ENCODE measurements at places on chromosomes 4 and X.
A peak's percentile ranks its signal among the peaks of the same experiment; 100 is the strongest.

- DNase-seq = no peak
Observed at GRCh38 chrX:148872161-148872535, 371.7 kb downstream of the AFF2 start.

DNA sequence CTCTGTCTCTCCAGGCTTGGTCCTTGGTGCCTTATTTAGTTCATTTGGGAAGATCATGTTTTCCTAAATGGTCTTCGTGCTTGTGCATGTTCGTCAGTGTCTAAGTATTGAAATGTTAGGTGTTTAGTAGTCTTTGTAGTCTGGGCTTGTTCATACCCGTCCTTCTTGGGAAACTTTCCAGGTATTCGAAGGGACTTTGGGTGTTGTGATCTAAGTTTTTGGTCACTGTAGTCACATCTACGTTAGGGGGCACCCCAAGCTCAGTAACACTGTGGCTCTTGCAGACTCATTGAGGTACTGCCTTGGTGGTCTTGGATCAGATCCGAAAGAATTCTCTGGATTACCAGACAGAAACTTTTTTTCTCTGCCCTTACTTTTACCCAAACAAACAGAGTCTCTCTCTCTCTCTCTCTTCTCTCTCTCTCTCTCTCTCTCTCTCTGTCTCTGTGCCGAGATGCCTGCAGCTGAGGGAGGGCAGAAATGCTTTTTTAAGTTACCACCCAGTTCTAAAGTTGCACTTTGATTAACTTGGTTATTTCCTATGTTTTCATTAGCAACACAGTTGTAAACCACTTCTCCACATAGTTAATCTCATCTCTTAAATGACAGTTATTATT is 67.6 kb upstream of the SLC7A3 start:
- DNase-seq = no peak

DNA sequence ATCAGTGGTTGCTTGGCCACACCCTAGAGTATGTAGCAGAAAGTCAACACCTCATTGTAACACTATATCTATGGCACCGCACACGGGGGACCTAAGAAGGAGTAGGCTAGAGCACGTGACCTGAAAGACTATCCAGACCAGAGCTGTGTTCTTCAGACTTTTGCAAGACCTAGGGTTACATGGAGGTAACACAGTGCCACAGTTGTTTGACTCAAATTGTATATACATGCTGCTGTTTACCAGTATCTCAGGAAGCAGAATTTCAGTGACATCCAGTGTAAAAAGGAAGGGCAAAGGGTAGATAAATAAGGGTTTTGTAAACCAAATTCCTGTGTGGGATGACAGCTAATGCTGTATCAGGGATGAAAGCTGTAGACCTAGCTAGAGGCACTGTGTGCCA is 30.2 kb downstream of the PNMA6A start:
- DNase-seq = no peak

DNA sequence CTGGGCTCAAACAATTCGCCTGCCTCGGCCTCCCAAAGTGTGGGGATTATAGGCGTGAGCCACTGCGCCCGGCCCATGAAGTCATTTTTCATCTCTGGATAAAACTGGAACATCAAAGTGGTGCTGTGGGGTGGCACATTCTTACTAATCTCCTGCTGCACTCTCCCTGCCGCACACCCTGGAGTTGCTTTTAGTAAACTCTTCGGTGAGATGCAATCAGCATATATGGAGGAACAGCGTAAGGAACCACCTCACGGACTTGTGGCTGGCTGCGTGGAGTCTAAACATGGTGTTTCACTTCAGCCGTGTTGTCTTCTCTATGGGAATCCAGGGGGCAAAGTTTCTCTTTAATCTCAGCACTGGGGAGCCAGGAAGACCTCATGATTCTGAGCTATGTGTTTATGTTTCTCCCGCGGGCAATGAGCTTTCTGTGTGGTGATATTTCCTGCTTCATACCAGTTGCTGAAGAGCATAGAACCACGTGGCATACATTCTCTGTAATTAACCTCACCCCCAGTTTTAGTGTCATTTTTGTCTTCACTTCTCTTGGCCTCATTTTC is 2.1 kb upstream of the RHOH start:
- peak; percentile 74 for DNase-seq

GRCh38 chr4:112664611-112665010 is 27.7 kb downstream of the LARP7 start:
- DNase-seq = no peak

DNA sequence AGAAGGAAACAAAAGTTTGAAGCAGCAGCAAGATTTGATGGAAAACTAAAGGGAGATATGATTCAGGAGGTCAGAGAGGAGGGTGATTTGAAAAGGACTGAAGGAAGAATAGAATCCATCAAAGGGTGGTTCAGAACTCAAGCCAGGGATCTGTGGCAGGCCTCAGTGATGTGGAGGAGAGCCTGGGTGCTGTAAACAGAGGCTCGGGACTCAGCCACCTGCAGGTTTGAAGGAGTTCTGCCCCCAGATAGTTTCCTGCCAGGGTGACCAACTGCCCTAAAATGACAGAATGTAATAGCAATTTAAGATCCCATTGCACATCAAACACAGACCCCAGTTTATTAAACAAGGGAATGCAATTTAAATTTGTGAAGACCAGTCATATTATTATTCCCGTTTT is 204.0 kb upstream of the FAT1 start:
- no peak for DNase-seq

DNA sequence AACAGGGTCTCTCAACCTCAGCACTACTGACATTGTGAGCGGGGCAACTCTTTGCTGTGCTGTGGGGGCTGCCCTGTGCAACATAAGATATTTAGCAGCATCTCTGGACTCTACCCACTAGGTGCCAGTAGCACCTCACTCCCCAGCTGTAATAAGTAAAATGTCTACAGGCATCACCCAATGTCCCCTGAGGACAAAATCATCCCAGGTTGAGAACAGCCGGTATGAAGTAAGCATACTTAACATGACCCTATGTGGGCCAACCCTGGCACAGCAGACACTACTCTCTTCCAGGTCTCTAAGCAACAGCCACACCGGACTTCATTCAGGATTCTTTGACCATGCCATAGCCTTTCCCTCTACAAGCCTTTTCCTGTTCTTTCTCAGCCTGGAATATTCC is 10.5 kb upstream of the MGST2 start:
- DNase-seq = no peak

DNA sequence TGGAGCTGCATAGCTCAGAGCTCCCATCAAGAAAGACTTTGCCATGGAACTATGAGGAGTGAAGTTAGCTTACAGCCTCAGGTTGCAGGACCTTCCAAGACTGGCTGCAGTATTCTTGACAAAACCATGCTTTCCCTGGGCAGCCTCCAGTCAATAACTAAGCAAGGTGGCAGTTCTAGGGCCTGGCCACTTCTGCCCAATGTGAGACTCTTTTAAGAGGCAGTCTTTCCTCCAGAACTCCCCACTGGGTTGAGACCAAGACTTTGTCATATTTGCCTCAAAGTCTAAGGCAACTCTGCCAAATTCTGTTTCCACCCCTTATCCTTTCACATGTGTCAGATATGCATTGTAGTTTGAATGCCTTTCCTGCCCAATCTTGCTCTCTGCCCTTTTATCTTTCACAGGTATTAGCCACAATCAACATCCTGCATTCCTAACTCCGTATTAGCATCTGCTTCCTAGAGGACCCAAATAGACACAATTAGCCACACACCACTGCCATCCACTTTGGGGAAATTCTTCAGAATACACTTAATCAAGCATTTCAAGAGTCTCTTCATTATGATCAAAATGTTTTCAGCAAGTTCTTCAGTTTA is 17.7 kb upstream of the SLC25A43 start:
- DNase-seq = no peak

DNA sequence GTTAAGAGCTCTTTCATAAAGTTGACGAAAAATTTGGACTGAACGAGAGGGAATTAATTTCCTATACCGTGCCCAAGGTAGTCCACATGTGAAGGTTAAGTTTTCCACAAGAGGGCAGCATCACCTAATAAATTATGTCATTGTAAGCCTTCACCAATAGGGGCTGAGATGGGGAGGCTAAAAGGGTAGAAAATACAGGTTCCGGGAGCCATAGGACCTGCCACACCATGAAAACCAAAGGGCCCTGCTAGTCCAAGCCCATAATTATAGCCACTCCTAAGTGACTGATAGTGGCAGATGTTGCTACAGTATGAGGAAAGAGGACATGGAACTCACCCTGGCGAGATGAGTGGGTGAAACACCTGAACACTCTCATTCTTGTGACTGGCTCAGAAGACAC is 122.2 kb downstream of the SHROOM4 start:
- no peak for DNase-seq

DNA sequence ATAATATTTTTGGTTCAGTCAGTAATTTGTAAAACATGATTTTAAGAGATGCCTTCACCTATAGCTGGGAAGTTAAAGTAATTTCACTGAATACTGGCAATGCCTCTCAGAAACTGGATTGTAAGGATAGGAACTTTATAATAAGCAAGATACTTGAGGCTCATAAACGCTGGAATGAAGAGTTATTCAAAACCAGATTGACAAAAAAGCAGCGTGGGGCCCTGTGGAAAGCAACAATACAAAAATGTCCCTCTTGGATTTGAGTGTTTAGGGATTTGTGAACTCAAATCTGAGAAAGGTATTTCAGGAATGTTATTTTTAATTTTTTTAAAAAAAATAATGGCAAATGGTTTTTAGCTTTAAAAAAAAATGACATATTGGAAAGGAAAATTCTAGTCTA is 94.6 kb downstream of the ANK2 start:
- no peak for DNase-seq

- no peak for DNase-seq
Observed at GRCh38 chrX:129736491-129736890, 2.3 kb upstream of the XPNPEP2 start.

GRCh38 chr4:84914686-84915395 is 51.6 kb downstream of the WDFY3 start:
- no peak for DNase-seq

DNA sequence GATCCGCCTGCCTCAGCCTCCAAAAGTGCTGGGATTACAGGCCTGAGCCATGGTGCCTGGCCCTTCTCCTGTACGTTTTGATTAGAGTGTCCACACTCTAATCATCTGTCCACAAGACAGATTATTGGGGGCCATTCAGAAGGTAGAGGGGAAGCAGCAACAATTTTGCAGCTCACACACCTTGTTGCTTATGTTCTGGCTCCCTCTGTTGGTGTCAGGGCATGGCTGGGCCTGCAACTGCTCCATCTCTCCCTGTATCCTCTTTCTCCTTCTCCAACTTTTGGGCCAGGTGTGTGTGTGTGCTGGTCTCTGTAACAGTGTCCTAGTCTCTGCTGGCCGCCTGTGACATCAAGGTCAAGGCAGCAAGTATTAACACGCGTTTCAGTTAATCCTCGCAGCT is 125.5 kb upstream of the MBNL3 start:
- DNase-seq = no peak

DNA sequence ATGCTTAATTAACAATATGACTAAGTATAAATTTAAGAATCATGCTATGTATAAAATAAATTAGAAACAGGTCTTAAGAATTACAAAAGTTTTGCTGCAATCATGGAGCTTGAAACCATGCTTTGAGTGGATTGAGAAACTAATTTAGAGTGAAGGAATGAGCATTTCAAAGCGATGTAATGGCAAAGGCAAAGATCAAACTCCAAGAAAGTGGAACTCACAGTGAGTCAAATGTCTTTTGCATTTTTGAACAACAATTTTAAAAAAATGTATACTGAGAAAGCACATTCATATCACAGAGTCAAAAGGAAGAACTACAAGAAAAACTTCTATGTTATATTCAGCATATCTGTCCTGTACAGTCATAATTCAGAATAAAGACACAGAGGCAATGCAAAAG is 6.6 kb downstream of the GPRIN3 start:
- no peak for DNase-seq

DNA sequence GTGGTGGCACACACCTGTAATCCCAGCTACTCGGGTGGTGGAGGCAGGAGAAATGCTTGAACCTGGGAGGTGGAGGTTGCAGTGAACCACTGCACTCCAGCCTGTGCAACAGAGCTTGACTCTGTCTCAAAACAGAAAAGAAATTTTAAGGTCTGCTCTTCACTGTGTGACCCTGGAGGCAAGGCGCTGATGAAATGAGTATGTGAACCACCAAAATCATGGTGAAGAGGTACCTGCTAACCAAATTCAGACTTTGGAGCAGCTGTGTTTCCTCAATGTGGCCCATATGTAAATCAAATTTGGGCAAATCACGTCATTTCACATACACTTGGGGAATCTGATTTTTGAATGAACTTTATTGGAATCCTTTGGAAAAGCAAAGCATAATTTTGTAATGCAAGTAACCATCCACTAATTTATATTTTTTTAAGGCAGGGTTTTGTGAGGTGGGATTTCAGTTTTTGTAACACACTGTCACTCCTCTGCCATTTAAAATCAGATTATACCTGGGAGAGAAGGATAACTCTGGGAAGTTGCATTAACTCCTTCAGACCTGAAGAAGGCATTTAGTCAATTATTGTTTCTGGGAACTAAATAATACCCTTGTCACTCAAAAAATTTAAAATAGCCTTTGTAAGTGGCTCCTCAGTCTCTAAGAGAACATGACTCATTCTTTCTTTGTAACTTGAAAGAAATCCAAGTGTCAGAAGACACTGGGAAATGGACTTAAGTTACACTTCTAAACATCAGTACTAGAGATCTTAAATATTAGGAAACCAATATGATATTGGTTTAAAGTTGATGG is 24.0 kb downstream of the DOCK11 start:
- DNase-seq = no peak

GRCh38 chrX:16836371-16836770 is 33.8 kb downstream of the RBBP7 start:
- no peak for DNase-seq

DNA sequence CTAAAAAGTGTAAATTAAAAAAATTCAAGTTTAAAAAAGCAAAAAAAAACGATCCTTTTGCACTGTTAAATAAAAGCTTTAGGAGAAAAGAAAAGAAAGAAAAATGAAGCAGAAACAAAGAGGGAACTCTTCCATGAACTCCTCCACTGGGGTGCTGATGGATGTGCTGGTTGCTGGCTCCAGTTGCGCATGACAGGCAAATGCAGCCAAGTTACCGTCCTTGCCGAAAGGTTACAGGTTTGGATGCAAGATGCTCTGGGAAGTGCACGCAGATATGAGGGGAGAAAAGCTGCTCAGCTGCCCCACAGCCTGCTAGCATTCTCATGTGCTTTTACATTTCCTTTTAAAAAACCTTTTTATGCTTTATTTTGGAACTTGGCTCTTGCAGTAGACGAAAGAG is 58.5 kb downstream of the HADH start:
- DNase-seq = no peak

GRCh38 chrX:71098302-71098701 is 2.7 kb downstream of the FOXO4 start:
- DNase-seq = peak; percentile 69

GRCh38 chrX:30821116-30821515 is 67.9 kb downstream of the TAB3 start:
- no peak for DNase-seq

DNA sequence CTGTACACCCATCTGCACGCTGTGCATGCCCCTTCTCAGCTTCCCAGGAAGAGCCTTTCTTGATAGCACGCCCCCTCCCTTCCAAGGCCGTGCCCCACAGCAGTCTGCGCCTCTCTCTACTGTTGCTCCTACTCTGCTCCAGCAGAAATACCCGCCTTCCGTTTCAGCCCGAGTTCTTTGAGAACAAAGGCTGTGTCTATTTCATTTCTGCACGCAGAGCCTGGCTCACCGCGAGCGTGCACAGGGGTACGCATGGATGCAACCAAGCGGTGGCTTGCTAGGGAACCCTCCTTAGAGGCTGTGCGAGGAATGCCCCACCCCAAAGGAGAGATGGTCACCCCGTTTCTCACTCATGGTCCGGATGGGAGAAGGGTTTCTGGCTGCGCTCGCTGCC is 485 bp downstream of the AADAT start:
- DNase-seq = no peak

GRCh38 chr4:162499478-162499877 is 335.7 kb upstream of the FSTL5 start:
- DNase-seq = no peak

- no peak for DNase-seq
Observed at GRCh38 chr4:88969746-88970145, 87.2 kb downstream of the FAM13A start.

Data from CD8-positive, alpha-beta memory T cell (primary cell).